ENCODE measurements at places on chromosomes 11 and 22.
A peak's percentile ranks its signal among the peaks of the same experiment; 100 is the strongest.

- DNase-seq, result no peak
These were observed 14.1 kb downstream of the APOL1 start for GRCh38 chr22:36267058-36267457.

GRCh38 chr11:76235233-76236091 is 29.2 kb upstream of the WNT11 start:
- peak; percentile 80 for DNase-seq

GRCh38 chr11:25163421-25163820 is 666.6 kb downstream of the LUZP2 start:
- no peak for DNase-seq

- no peak for DNase-seq
These were observed 62.6 kb downstream of the DCUN1D5 start for GRCh38 chr11:103029401-103029800.

DNA sequence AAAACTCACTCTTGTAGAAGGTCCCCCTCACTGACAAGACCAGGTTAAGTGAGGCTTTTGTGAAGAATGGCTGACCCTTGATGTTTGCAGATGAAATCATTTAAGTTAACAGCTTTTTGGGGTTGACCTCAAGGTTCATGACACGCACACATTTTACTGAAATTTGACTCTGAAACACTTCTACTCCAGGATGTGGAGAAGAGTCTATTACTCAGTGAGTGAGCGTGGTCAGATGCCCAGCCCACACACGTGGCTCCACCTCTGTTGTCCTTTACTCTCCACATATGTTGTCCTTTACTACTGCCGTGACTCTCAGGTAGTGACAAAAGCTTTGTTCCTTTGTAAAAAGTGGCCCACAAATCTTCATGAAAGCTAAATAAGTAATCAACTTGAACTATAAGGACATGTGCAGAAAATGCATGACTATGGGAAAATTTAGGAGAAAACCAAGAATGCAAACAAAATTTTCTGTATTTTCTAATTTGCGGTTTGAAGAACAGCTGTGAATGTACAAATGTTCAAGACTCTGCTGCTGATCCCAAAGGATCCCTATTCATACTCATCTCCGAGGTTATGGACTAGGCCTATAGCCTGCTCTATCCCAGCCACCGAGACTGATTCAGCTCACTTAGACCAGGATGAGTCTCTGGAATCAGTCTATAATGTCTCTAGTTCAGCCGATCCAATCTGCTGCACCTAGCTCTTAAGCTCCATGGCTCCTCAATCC is 22.4 kb downstream of the XRRA1 start:
- no peak for DNase-seq

- no peak for DNase-seq
These were observed 385.5 kb upstream of the SYN3 start for GRCh38 chr22:33443683-33444082.

DNA sequence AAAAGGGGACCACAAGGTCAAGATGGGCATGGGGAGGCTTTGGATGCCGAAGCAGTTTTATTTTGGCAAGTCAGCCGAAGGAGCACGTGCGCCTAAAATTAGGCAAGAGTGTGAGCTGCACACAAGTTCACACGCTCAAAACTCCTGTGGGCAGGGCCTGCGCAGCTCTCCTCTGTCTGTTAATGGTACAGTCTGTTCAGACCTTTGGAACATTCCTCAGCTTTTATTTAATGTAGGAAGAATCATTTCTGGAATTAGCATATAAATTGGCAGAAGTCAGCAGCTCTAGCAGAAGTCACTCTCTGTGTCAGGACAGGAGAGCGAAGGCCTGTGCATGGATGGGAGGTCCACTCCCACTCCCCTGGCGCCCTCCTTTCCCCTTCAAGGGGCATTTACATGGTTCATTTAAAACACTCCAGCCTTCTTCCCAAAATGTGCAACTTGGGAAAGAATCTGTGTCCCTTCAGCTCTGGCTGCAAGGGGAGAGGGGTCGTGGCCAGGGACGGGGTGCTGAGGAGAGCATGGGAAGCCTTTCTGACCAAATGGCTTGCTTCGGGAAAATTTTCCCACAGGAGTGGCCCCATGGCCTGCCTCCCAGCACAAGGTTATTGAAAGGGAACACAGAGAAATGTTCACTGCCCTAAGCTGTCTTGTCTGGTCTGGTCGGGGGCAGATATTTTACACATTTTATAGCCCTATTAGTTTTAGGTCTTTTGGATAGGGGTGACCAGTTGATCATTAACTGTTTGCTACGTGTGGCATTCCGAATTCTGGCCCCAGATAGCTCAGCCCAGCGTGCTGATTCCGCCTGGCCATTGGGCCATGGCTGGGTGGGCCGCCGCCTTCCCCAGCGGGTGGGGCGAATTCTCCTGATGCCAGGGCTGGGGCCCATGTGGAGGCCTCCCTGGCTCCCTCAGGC is 43.9 kb upstream of the SMIM38 start:
- DNase-seq, result no peak

- DNase-seq, result no peak
These were observed 83.9 kb upstream of the TIMP3 start for GRCh38 chr22:32717337-32718240.

DNA sequence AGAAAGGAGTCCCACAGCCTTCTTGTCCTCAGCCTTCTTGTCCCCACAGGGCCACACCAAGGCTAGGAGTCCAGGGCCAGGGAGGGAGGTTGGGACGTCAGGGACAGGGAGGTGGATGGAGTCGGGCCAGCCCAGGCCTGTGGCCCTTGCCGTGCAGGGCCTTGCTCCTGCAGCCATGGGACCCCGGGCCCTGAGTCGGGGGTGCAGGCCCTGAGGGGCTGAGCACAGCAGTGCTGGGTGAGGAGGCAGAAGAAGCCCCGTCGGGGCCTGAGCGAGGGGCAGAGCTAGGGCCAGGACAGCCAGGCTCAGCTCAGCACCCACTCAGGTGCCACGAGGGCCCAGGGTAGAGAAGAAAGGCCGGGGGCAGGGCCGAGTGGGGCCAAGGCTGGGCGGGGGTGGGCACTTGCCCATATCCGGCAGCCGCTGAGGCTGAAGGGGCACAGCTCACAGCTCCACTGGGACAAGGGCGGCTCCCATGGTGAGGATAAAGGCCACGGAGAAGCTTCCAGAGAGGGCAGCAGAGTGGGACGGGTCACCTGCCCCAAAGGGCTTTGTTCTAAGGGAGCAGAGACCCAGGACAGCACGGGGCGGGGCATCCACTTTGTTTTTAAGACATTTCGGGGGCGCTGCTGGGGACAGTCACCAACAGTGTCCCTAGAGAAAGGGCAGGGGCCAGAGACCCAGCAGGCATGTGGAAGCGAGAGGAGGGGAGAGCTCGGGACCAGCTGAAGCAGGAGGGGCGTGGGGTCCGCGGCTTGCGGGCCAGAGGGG is 3.6 kb downstream of the MLC1 start:
- DNase-seq, result no peak

- no peak for DNase-seq
These were observed 346.1 kb upstream of the DDI1 start for GRCh38 chr11:103690356-103690755.

All from stimulated activated CD8-positive, alpha-beta memory T cell treated with anti-CD3 and anti-CD28 coated beads, Interleukin-2, amount 100 ng/mL, for 1 hour (primary cell).